ENCODE measurements at places on chromosomes 1 and 21. TPM values are rescaled to one million over a fixed set of nuclear protein-coding genes. Genes with fewer than 3 reads are reported as not detected.
A peak's percentile ranks its signal among the peaks of the same experiment; 100 is the strongest.

Gene OLFML3
- total RNA-seq: 80.7 TPM

Gene ZNF683
- total RNA-seq: not detected

DNA sequence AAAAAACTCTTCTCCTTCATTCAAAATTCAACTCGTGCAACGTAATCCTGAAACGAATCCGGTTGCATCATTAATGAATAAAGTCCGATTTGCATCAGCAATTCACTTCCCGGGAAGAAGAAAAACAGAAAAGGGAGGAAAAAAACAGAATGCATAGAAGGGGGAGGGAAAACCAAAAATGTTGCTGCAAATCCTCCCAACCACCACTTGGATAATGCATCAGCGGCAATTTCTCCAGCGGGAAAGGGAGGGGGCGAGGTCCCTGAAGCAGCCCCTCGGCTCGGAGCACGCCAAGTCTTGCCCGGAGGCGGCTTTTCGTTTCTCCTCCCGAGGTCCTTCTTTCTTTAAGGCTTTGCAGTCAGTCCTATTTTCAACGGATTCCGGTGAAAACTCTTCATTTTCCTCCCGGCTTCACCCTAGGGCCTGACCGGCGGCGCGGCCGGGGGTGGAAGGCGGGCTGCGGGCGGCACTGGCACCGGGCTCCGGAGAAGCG, 723 bp downstream of the CDC42BPA start:
- DNase-seq: peak; percentile 87

- DNase-seq: no peak
Measured at GRCh38 chr1:95201905-95202304, 32.1 kb upstream of the RWDD3 start.

DNA sequence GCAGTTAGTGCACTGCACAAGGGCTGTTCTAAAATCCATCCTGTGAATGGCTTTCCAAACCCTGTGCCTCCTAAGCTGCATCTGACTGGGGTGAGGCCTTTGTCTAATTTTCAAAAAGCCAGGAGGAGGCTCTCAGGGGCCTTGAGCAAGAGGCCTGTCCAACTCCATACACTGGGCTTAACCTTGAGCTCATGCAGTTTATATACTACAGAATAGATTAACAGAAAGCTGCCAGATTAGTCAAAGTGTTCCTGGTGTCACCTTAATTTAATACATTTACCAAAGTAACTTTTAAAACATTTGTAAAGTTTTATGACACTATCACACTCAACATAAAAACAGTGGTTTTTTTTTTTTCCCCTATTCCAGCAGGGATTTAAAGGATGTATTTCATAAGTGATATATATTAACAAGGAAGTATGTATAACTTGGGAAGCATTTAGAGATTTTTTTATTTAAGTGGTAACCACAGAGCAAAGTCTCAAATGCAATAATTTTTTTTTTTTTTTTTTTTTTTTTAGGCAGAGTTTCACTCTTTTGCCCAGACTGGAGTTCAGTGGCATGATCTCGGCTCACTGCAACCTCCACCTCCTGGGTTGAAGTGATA, 23.3 kb downstream of the CTH start:
- no peak for DNase-seq

DNA sequence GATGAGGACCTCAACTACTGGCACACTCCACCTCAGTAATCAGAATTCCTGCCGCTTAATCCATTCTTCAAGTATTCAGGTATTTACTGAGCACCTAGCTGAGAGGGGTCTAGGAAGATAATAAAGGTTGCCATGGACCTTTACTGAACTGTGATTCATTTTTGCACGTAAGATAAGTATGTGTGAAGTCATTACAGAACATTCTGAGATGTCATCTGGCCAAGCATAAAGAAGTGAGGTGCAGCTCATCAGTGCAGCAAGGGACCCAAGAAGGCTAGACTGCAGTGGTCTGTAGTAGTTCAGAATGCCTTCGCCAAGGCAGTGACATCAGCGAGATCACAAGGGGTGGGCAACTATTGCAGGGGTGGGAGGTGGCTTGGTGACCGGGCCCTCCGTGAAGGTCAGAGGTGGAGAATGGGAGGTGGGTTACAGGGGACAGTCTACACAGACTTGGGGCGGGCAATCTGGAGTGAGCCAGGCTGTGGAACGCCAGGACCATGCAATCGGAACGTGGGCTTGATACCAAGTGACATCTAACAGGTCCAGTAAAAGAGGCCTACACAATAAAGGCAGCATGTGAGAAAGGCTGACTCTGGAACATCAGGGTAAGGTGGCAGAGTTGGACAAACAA, 107.4 kb downstream of the SLC45A1 start:
- DNase-seq: no peak
